Esophagus mucosa (tissue), 1 donor: ENCODE measurements at places on chromosomes 6 and 20. TPM values are rescaled to one million over a fixed set of nuclear protein-coding genes. Genes with fewer than 3 reads are reported as not detected.

Gene PHACTR1
- 1.6 TPM for total RNA-seq

Gene FAXC
- 1.6 TPM for total RNA-seq

Gene PLG
- total RNA-seq: 0.12 TPM

DNA sequence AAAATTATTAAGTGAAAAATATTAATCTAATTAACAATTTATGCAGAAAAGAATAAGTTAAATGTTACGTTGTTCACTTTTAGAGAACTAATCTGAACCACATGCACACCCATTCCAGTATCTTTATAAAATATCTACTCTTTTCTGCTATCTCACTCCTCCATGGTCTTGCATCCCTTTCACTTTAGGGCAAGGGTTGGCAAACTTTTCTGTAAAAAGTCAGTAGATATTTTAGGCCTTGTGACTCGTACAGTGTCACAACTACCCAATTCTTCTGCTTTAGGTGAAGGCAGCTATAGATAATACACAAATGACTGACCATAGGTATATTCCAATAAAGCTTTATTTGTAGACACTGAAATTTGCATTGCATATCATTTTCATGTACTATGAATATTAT, 39.7 kb upstream of the SUPT3H start:
- ATAC-seq: no peak

Gene ARG1
- total RNA-seq: not detected

Gene ZSCAN23
- total RNA-seq: 0.72 TPM

DNA sequence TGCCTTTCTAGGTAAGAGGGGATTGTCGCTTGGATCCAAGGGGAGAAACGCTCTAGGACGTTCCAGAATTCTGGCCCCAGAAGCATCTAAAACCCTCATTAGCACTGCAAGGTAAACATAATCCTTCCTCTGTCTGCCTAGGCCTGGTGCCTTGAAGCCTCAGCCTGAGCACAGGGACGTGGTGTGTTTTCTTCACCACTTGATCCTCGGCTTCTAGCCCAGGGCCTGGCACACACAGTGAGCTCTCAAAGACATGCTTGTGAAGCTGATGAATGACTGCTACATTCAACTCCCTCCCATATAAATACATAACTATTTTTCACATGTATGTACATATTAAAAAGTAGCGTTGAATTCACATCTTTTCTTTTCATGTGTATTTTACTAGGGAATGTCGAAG, 100.3 kb downstream of the ISM1 start:
- ATAC-seq: no peak

GRCh38 chr6:43220439-43220951, 8.8 kb downstream of the DNPH1 start:
- no peak for ATAC-seq

DNA sequence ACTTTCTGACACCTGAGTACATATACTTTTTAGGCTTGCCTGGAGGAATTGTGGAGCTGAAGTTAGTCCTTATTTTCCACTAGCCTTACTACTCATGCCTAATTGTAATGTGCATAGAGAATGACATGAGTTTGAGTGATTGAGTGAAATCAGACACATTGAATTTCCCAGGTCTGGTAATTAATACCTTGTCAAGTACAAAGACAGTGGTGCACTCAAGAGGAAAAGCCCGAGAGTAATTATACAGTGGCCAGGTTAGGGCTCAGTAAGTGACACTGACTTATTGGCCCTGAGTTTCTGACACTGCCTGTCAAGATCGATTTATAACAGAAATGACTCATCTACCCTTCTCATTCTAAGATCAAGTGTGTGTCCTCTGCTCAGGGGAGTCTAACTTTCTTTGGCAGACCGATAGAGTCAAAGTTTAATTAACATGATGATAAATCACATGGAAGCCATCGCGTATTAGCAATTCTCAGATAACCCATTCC, 288.3 kb downstream of the TPBG start:
- no peak for ATAC-seq

DNA sequence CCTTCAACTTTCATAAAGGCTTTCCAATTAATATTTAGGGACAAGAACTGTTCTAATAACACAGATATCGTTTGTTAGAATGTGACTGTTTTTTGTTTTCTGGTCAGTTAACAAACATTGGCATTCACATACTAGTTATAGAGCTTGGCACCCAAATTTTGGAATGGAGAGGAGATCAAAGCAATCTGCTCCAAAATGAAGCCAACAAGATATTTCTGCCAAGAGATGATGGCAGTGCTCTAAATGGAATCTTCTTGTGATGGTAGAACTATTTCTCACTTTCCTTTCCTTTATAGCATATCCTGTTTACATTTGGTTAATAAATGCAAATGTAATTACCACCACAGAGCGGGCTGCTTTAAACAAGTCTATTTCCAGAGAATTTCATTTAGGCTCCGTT, 208.3 kb upstream of the RIMS1 start:
- ATAC-seq: no peak

- ATAC-seq: no peak
Observed at GRCh38 chr6:143538374-143538773, 26.9 kb upstream of the FUCA2 start.

GRCh38 chr6:1468126-1468525, 78.8 kb downstream of the FOXF2 start:
- no peak for ATAC-seq

DNA sequence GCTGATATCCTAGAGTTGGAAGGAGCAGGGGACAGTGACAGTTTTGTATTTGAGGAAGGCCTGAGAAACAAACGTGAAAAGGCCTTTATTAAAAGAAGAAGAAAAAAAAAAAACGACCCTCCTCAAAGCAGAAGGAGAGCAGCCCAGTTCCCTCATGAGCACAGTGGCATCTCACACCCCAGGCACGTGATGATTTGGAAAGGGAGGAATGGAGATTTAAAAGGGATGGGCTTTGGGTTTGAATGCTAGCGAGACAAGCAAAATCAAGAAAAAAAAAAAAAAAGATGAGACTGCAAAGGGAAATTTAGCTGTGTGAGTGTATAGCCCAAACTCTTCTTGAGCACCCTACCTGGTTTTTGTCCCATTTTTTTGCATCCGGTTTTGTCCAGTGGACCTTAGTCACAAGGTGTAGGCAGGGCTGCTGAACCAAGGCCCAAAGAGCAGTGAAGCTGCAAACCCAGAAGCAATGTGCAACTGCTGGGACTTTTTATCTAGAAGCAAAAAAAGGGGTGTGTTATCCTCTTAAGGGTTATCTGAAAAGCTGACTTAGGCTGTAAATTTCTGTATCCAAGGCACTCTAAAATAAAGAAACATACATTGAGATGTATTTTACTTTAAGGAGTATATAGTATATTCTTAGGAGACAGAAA, 54.5 kb upstream of the RREB1 start:
- no peak for ATAC-seq

Gene PPP2R5D
- total RNA-seq: 21.2 TPM

DNA sequence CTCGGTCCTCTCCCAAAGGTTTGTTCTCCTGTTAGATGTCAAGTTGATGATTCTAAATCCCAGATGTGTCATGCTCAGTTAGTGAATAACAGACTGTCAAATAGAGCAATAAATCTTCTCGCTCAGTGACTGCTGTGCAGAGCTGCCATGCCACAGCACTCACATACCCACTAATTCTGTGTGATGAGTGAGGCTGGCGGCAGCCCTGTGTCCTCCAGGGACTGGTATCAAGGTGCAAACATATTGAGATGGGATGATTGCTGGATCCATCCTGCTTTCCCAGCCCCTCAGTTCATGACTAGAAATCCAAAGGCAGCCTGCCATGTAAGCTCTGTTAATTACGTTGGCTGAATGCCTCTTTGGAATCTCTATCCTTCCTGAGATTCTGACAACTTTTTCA, 103.9 kb downstream of the OLIG3 start:
- no peak for ATAC-seq

Gene DDX43
- 0.56 TPM for total RNA-seq

- ATAC-seq: no peak
Observed at GRCh38 chr6:165821754-165822153, 158.7 kb upstream of the PDE10A start.

Gene ADTRP
- 0.72 TPM for total RNA-seq
